ENCODE measurements at places on chromosomes 2 and 18. TPM values are rescaled to one million over a fixed set of nuclear protein-coding genes. Genes with fewer than 3 reads are reported as not detected.

DNA sequence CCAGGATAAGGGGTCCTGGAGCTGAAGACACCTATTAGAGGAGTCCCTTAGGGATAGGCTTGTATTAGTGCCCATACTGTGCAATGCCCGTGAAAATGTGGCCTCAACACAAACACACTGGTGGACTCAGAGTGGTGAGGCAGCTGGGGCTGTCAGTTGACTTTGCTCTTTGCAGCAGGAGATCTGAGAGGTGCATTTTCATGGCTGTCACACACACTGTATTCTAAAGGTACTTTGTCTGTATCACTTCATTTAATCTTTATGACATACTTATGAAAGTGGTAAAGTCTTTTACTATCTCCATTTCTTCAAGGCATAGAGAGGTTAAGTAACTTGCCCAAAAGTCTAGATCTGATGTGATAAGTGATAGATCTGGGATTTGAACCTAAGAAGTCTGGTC, 55.1 kb upstream of the GCFC2 start:
- peaks cover 34% of the 10 kb centered on the region for H3K27me3 ChIP-seq
- H3K27ac ChIP-seq = no peak overlapping the region
- no peaks in the 10 kb centered on the region for H3K36me3 ChIP-seq
- H3K4me1 ChIP-seq = no peaks in the 10 kb centered on the region
- H3K4me3 ChIP-seq = no peak overlapping the region

GRCh38 chr2:128280158-128280871, 38.4 kb downstream of the HS6ST1 start:
- H3K4me3 ChIP-seq = no peak overlapping the region
- peaks cover 8% of the 10 kb centered on the region for H3K36me3 ChIP-seq
- H3K27me3 ChIP-seq = no peaks in the 10 kb centered on the region

GRCh38 chr18:75464356-75464755, 36.9 kb upstream of the SMIM21 start:
- H3K27ac ChIP-seq = no peak overlapping the region
- no peak for DNase-seq
- no peak overlapping the region for H3K4me3 ChIP-seq
- no peaks in the 10 kb centered on the region for H3K36me3 ChIP-seq

DNA sequence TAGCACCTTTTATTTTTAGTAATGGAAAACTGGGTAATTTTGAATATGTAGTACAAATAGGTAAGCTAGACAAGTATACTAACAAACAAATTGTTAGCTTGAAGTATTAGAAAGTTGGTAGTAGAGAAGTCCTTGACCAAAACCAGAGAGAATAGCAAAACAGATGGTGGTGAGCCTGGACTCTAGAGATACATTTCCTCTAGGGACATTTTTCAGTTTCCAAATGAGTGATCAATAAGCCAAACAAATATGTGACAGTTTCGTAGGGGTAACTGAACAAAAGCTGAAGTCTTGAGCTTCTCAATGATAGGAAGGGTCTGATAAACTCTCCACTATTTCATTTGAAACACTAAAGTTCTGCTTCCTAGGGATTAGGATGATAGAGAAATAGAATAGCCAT, 692.0 kb upstream of the FAM98A start:
- no peak for DNase-seq
- H3K36me3 ChIP-seq = no peaks in the 10 kb centered on the region
- peaks cover 5% of the 10 kb centered on the region for H3K27me3 ChIP-seq
- H3K4me3 ChIP-seq = no peak overlapping the region
- no peaks in the 10 kb centered on the region for H3K4me1 ChIP-seq

GRCh38 chr2:163733301-163733938, 2.4 kb downstream of the FIGN start:
- H3K27ac ChIP-seq = peak overlapping the region; percentile 95
- H3K4me1 ChIP-seq = peaks cover 45% of the 10 kb centered on the region
- H3K4me3 ChIP-seq = peak overlapping the region; percentile 92
- H3K27me3 ChIP-seq = no peaks in the 10 kb centered on the region
- H3K36me3 ChIP-seq = no peaks in the 10 kb centered on the region
- DNase-seq = no peak

DNA sequence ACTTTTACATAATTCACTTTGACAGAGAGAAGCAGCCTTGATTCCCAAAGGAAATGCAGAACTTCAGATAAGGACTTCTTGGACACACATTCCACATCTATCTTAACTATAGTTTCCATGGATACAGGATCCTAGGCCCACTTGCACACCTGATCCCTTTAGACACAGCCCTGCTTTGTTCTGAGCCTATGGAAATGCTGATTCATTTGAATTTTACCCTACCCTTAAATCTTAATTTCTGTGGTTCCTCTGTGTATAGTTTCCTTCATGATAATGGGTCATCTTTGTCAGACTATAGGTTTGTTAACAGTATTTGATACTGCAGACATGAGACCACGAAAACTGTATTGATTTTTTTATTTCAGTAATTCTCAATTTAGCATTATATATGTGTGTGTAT, 77.4 kb downstream of the ACTR3 start:
- H3K4me3 ChIP-seq = no peak overlapping the region
- no peaks in the 10 kb centered on the region for H3K27me3 ChIP-seq
- no peak for DNase-seq
- no peak overlapping the region for H3K27ac ChIP-seq
- peaks cover 12% of the 10 kb centered on the region for H3K4me1 ChIP-seq

DNA sequence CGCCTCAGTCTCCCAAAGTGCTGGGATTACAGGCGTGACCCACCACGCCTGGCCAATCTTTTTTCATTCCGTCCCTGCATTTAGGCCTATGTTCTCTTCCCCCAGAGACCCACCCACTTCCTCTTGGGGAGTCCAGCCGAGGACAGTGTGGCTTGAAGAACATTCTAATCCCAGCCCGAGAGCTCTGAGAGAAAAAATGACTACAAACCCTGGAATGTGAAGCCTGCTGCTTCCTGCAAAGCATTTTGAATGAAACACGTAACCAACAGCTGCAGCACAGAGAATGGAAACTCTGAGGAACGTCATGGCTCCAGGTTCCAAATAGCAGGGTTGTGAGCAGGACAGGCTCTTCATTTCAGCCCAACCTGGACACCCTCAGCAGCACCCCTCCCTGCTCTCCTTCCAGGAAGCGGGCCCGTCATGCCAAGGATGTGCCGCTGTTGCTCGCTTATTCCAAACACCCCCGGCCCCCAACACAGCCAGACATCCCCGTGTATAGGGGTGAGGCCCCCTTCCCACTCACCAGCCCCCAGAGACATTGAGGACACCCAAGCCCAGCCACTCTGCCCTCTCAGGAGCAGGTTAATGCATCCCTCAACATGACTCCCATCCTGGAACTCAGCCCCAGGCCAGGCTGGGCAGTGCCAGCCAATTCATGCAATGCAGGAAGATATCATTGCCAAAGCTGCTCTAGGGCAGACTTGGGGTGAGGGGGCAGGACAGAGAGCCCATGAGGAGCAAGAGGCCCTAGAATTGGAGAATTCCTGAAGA, 139.8 kb downstream of the ZFP36L2 start:
- peaks cover 4% of the 10 kb centered on the region for H3K36me3 ChIP-seq
- H3K4me1 ChIP-seq = peaks cover 72% of the 10 kb centered on the region
- H3K27ac ChIP-seq = peak overlapping the region; percentile 97
- no peak for DNase-seq

GRCh38 chr2:120796094-120796493, 60.4 kb downstream of the GLI2 start:
- H3K4me1 ChIP-seq = peaks cover 27% of the 10 kb centered on the region
- H3K27me3 ChIP-seq = no peaks in the 10 kb centered on the region
- peaks cover 10% of the 10 kb centered on the region for H3K36me3 ChIP-seq
- H3K27ac ChIP-seq = no peak overlapping the region
- no peak overlapping the region for H3K4me3 ChIP-seq
- DNase-seq = no peak

GRCh38 chr18:59150236-59150635, 10.6 kb downstream of the SEC11C start:
- H3K27ac ChIP-seq = no peak overlapping the region
- H3K4me3 ChIP-seq = no peak overlapping the region

GRCh38 chr2:32904751-32905150, 42.0 kb upstream of the LTBP1 start:
- no peaks in the 10 kb centered on the region for H3K36me3 ChIP-seq
- H3K4me3 ChIP-seq = no peak overlapping the region
- no peak for DNase-seq
- H3K27me3 ChIP-seq = peaks cover 4% of the 10 kb centered on the region
- peaks cover 5% of the 10 kb centered on the region for H3K4me1 ChIP-seq

DNA sequence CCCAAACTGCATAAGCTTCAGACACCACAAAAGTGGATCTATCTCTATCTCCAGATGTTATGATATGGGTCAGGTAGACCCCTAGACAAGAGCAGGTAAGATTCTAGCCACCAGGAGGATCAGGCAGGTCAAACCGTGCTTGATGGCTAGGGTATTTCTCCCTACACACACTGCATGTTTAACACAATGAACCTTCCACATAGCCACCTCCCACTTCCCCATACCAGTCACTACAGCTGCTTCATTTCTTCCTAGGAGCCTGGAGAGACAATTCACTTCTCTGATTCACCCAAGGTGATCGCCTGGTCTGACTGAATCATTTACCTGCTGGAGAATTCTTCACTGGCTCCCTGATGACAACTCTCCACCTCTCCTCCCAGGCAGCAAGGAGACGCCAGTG, 66.0 kb upstream of the MYCN start:
- H3K36me3 ChIP-seq = peaks cover 2% of the 10 kb centered on the region
- no peaks in the 10 kb centered on the region for H3K4me1 ChIP-seq
- H3K4me3 ChIP-seq = no peak overlapping the region
- no peak overlapping the region for H3K27ac ChIP-seq
- H3K27me3 ChIP-seq = peaks cover 3% of the 10 kb centered on the region
- DNase-seq = no peak

GRCh38 chr18:76988827-76989646, 143.5 kb downstream of the MBP start:
- DNase-seq = no peak
- no peak overlapping the region for H3K27ac ChIP-seq
- H3K4me1 ChIP-seq = no peaks in the 10 kb centered on the region
- H3K27me3 ChIP-seq = peaks cover 8% of the 10 kb centered on the region

DNA sequence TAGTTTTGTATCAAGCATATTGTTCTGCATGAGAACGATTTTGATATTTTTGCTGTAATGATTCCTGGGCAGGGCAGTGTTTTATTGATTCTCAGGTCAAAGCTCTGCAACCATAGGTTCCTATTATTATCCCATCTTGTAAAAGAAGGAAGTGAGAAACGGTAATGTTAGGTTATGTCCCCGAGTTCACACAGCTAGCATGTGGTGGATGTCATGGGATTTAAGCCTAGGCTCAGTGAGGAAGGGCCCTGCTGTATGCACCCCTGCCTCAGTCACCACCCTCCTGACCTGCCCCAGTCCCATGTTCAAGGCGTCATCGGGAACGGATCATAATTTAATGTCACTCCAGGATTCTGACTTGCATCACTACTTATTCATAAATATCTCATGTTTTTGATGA, 10.7 kb downstream of the ACP1 start:
- peaks cover 21% of the 10 kb centered on the region for H3K36me3 ChIP-seq
- peaks cover 2% of the 10 kb centered on the region for H3K4me1 ChIP-seq
- no peak for DNase-seq

- no peak overlapping the region for H3K4me3 ChIP-seq
- H3K27ac ChIP-seq = no peak overlapping the region
- no peaks in the 10 kb centered on the region for H3K36me3 ChIP-seq
- no peaks in the 10 kb centered on the region for H3K27me3 ChIP-seq
- no peak for DNase-seq
- peaks cover 91% of the 10 kb centered on the region for H3K4me1 ChIP-seq
These were observed 64.0 kb downstream of the FMNL2 start for GRCh38 chr2:152399003-152399402.

DNA sequence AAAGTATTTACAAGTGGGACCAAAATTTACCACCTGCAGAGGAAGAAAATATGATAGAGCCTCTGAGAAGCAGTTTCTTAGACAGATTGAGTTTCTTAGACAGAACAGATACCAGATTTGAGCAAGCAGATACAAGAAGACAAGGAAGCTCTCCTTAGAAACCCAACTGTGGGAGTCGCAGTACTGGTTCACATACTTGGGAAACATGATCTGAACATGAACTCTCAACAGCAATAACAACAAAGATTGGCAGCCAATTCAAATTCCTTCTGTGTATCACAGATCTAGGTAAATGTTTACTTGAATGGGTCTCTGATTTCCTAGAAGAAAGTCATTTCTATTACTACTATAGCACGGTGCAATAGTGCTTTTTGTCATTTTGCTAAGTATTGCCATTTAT, 82.1 kb downstream of the OLA1 start:
- no peak overlapping the region for H3K27ac ChIP-seq
- H3K27me3 ChIP-seq = no peaks in the 10 kb centered on the region
- peaks cover 5% of the 10 kb centered on the region for H3K4me1 ChIP-seq

- no peak for DNase-seq
- peaks cover 2% of the 10 kb centered on the region for H3K27me3 ChIP-seq
- H3K4me3 ChIP-seq = no peak overlapping the region
- no peak overlapping the region for H3K27ac ChIP-seq
- H3K36me3 ChIP-seq = peaks cover 2% of the 10 kb centered on the region
- H3K4me1 ChIP-seq = peaks cover 3% of the 10 kb centered on the region
These were observed 128.2 kb upstream of the ID2 start for GRCh38 chr2:8553643-8554042.

GRCh38 chr2:182864949-182865570, 1.4 kb downstream of the FRZB start:
- H3K27me3 ChIP-seq = no peaks in the 10 kb centered on the region
- H3K4me3 ChIP-seq = no peak overlapping the region
- H3K36me3 ChIP-seq = peaks cover 2% of the 10 kb centered on the region
- no peak overlapping the region for H3K27ac ChIP-seq
- DNase-seq = no peak

DNA sequence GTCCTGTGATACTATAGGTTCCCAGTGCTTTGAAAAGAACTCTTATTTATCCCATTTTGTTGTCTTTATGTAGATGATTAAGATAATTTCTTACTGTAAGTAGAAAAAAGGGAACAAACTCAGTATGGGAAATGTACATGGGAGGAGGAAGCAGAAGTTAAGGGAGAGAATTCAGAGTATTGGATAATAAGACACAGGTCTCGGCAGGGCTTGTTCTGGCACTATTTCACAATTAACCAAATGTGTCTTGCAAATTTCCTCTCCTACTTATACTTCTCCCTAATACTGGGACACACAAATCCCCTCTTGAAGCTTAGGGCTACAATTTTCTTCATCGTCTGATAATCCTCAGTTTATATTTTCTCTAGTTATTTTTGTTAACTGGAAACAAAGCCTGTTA, 744.0 kb downstream of the ADCYAP1 start:
- DNase-seq = no peak
- no peaks in the 10 kb centered on the region for H3K4me1 ChIP-seq
- H3K27ac ChIP-seq = no peak overlapping the region
- H3K4me3 ChIP-seq = no peak overlapping the region

DNA sequence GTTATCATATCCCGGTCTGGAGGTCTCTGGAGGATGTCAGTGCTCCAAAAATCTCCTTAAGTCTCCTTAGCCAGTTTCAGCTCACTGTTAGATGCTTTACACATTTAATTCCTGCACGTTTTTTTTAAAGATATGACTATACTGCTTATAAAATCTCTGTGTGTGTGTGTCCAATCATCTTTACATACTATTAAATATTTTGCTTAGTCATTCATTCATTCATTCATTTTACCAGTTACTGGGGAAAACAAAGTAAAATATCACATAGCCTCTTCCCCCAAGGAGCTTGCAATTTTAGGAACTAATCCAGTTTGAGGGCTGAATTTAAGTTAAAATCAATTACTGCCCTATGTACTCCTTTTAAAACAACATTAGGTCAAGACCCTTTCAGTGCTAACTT, 293.2 kb upstream of the LYPD1 start:
- peaks cover 5% of the 10 kb centered on the region for H3K4me1 ChIP-seq
- H3K27ac ChIP-seq = no peak overlapping the region
- H3K36me3 ChIP-seq = no peaks in the 10 kb centered on the region
- no peaks in the 10 kb centered on the region for H3K27me3 ChIP-seq

Gene ZNF532
- 123 TPM for total RNA-seq

Gene EEF1B2
- total RNA-seq = 436 TPM

Gene RFTN2
- 28.5 TPM for total RNA-seq

Gene CENPA
- 2.6 TPM for total RNA-seq

Gene LCT
- not detected for total RNA-seq

Gene SKOR2
- not detected for total RNA-seq

Gene LAMA3
- 2.8 TPM for total RNA-seq

Gene WNT6
- total RNA-seq = not detected

Gene SNX17
- 108 TPM for total RNA-seq

Measured in chondrocyte (in vitro differentiated cells).